ENCODE measurements at places on chromosomes 5 and 9. TPM values are rescaled to one million over a fixed set of nuclear protein-coding genes. Genes with fewer than 3 reads are reported as not detected.
A peak's percentile ranks its signal among the peaks of the same experiment; 100 is the strongest.

The RNF180 gene
- total RNA-seq: 7.8 TPM

The IFNA21 gene
- not detected for total RNA-seq

DNA sequence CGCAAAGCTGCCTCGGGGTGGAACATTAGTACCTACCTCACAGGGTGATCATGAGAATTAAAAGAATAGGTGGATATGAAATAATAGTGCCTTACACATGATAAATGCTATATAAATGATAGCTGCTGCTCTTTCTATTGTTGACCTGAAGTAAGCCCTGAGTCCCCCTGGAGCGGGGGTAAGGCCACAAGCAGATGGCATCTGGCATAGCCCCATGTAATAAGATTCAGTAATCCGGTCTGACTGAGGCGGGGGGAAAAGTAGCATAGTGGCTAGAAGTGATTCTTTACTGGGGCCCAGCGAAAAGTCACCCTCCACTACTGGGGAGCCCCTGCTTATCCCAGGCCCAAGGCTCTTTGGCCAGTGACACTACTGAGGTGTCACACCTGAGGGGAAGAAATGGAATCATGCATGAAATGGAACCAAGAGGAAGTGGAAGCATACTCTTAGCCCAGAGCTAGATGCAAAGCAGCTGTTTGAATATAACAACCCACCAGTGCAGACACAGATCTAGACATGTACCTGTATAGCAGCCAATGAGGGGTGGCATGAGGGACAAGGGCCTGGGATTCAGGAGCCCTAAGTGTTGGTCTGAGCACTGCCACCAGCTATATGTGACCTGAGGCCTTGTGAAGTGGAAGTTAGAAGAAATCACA lies 16.1 kb upstream of the FGFR4 start:
- H3K27ac ChIP-seq: no peak overlapping the region
- no peaks in the 10 kb centered on the region for H3K36me3 ChIP-seq
- H3K27me3 ChIP-seq: no peaks in the 10 kb centered on the region
- H3K4me1 ChIP-seq: no peaks in the 10 kb centered on the region

DNA sequence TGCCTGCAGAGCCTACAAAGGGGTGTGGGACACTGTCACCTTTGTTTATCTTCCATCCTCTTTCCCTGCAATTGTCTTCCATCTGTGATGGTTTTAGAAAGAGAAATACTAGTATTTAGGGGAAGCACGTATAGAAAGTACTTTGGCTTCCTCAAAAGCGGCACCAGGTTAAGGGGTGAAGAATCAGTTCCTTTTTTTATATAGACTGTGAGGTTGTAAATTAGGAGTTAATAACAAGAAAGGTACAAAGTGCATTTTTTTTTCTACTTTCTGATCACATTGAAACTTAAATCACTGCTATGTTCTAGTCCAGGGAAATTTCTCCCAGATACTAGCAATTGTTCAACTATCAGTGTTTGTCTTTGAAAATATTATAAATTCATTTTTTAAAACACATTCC lies 219.3 kb downstream of the CEMIP2 start:
- H3K27ac ChIP-seq: no peak overlapping the region
- no peaks in the 10 kb centered on the region for H3K4me1 ChIP-seq
- no peak overlapping the region for H3K4me3 ChIP-seq
- no peaks in the 10 kb centered on the region for H3K27me3 ChIP-seq
- H3K36me3 ChIP-seq: no peaks in the 10 kb centered on the region

DNA sequence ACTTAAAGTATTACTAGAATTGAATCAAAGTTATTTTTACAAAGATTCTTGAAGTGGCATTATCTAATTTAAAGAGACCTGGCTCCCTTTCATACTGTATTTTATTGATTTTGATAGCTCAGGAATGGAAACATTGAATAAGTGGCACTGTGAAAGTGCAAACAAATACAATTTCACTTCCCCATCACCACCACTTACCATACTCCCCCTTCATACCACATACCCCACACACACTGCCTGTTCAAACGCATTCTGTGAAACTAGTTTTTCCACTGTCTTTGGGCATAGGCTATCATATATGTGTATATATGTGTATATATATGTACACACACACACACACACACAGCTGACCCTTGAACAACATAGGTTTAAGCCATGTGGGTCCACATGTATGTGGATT lies 62.1 kb upstream of the ATG10 start:
- H3K36me3 ChIP-seq: no peaks in the 10 kb centered on the region
- H3K27ac ChIP-seq: no peak overlapping the region
- no peaks in the 10 kb centered on the region for H3K4me1 ChIP-seq
- no peak overlapping the region for H3K4me3 ChIP-seq
- no peak for DNase-seq

GRCh38 chr9:136615631-136616306 lies 46.9 kb upstream of the EGFL7 start:
- no peak overlapping the region for H3K27ac ChIP-seq
- no peak overlapping the region for H3K4me3 ChIP-seq
- no peaks in the 10 kb centered on the region for H3K27me3 ChIP-seq

DNA sequence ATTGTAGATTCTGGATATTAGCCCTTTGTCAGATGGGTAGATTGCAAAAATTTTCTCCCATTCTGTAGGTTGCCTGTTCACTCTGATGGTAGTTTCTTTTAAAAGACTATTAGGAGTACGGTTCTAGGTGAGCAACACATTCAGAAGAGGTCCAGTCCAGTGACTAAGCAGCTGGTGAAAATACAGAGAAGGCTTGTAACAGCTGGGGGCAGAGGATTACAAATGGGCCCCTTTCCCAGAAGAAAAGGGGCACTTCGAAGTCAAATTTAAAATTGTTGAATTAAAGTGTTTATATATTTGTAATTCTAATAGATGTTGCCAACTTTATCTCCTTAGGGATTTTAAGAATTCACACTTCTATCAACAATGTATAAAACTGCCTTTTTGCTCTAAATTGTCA lies 720.5 kb downstream of the TLE4 start:
- no peak overlapping the region for H3K4me3 ChIP-seq
- H3K27ac ChIP-seq: no peak overlapping the region
- H3K4me1 ChIP-seq: no peaks in the 10 kb centered on the region
- no peak for DNase-seq

GRCh38 chr5:119453040-119453373 lies 710 bp downstream of the HSD17B4 start:
- DNase-seq: no peak
- peak overlapping the region; percentile 79 for H3K27ac ChIP-seq
- H3K36me3 ChIP-seq: no peaks in the 10 kb centered on the region

DNA sequence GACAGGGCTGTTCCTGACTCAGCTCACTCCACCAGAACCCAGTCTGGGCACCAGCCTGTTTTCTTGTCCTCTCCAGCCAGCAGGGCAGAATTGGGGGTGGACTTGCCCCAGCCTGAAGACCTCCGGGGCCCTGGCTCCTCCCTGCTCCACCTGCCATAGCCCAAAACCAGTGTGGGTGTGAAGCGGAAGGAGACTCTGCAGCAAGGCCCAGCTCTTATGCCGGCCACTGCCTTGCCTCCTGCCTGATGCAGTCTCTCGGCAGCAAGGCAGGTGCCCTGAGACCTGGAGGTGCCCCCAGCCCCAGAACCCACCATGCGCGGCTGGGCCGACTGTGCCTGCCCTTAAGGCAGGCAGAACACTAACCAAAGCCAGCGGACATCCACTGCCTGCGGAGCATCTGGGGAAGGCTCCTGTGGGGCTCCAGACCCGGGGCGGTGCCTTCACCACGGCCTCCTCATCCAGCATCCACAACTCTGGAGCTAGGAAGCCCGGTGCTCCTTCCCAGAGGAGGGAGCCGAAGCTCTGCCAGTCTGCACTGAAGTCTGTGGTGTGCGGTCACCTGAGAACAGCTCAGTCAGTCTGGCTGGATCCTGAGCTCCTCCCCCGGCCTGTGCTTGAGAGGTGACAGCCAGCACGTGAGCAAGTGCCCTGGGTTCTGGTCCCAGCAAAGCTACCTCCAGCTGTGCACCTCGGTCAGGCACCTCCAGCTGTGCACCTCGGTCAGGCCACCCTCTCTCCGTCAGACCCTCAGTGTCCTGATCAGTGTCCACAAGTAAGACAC lies 116.7 kb downstream of the ADAMTS2 start:
- H3K27ac ChIP-seq: no peak overlapping the region
- no peaks in the 10 kb centered on the region for H3K27me3 ChIP-seq
- no peak for DNase-seq
- no peak overlapping the region for H3K4me3 ChIP-seq
- H3K36me3 ChIP-seq: no peaks in the 10 kb centered on the region
- no peaks in the 10 kb centered on the region for H3K4me1 ChIP-seq

DNA sequence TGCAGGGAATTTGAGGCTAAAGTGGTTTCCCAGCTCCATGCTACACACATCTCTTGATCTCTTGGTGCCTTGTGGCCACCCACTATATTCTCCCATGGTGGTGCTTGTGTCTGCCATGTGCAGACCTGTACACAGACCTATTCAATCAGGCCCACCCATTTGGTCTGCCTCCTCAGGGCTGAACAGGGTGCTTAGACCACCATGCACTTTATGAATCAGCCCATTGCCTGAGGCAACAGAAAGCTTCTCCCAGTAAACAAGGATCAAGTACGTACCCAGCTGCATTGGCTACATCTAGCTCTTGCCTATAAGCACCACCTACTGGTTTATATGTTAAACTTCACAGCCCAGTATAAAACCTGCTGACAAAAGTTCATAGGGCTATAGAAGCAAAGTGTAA lies 664.3 kb upstream of the EDIL3 start:
- H3K4me3 ChIP-seq: no peak overlapping the region
- no peaks in the 10 kb centered on the region for H3K4me1 ChIP-seq
- DNase-seq: no peak

- DNase-seq: no peak
- peaks cover 32% of the 10 kb centered on the region for H3K4me1 ChIP-seq
- H3K4me3 ChIP-seq: no peak overlapping the region
- H3K36me3 ChIP-seq: no peaks in the 10 kb centered on the region
Measured at GRCh38 chr5:171975877-171976667, 30.4 kb downstream of the FBXW11 start.
